ENCODE measurements at places on chromosomes 13 and 19. TPM values are rescaled to one million over a fixed set of nuclear protein-coding genes. Genes with fewer than 3 reads are reported as not detected.

Gene ZNF415
- total RNA-seq, result 3.9 TPM

DNA sequence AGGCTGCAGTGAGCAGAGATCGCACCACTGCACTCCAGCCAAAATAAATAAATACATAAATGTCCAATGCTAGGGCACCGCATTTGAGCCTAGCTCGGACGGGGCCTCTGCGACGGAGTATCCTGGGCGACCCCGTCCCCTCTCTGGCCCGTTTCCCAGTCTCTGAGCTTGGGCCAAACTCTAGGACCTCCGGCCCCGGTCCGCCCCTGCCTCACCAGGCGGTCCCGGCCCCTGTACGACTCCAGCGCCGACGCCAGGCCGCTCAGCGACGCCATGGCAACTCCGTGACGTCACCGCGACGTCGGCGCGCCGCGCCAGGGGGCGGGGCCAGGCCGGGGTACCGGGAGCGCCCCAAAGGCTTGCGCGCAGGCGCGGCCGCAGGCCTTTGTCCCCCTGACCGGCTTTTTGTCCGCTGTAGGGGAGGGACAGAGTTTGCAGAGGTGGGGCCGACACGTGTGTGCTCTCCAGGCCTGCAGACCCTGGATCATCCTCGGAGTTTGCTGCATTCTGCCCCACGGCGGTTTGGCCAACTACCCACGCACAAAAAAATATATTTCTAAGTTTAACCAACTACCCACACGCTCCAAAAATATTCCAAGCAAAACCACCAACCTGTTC lies at the start of gene PEX11G:
Gene PEX11G, minus strand, starts transcription at position 300 of the 618 bp plus-strand sequence. Its CDS starts 25 bp downstream, at position 275.
- H3K4me1 ChIP-seq, result peaks cover 14% of the 10 kb centered on the region
- H3K4me3 ChIP-seq, result peak within 1 kb of the TSS; percentile 40
- H3K27ac ChIP-seq, result peak within 1 kb of the TSS; percentile 81
- peak; percentile 91 for DNase-seq
- H3K36me3 ChIP-seq, result no peaks in the 10 kb centered on the region

DNA sequence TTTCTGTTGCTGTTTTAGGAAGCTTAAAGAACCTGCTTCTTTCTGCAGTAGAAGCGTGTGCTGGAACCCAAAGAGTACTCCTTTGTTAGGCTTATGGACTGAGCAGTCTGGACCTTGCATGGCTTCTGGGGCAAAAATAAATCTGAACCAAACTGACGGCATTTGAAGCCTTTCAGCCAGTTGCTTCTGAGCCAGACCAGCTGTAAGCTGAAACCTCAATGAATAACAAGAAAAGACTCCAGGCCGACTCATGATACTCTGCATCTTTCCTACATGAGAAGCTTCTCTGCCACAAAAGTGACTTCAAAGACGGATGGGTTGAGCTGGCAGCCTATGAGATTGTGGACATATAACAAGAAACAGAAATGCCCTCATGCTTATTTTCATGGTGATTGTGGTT lies 103.1 kb downstream of the TNFRSF19 start:
- H3K27me3 ChIP-seq, result no peaks in the 10 kb centered on the region
- H3K4me3 ChIP-seq, result no peak overlapping the region
- DNase-seq, result no peak
- H3K27ac ChIP-seq, result no peak overlapping the region

- H3K36me3 ChIP-seq, result no peaks in the 10 kb centered on the region
- H3K27me3 ChIP-seq, result no peaks in the 10 kb centered on the region
- H3K4me1 ChIP-seq, result no peaks in the 10 kb centered on the region
- no peak for DNase-seq
These were observed 164.5 kb downstream of the RGCC start for GRCh38 chr13:41621716-41622431.

Gene CGB3
- not detected for total RNA-seq

- no peak for DNase-seq
- no peaks in the 10 kb centered on the region for H3K27me3 ChIP-seq
- no peaks in the 10 kb centered on the region for H3K36me3 ChIP-seq
These were observed 198.1 kb downstream of the FGF14 start for GRCh38 chr13:102203718-102204117.

Gene CLIP3
- 3.3 TPM for total RNA-seq

Gene GIPR
- 3.9 TPM for total RNA-seq

DNA sequence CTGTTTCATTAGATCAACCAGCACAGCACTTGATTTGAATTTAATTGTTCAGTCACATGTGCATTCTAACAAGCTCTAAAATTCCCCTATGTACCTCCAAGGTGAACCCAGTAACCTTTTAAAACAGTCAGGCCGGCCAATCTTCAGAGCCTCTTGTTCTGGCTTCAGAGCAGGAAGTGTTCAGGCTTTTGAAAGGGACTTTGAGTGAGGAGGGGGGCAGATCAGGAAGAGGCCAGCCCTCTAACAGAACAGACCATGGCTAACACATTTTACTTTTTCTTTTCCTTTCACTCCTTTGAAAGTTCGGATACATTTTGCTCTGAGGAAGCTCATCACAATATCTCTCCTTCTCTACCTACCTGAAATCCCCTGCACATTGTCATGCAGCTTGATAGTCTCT lies 390.3 kb downstream of the TBC1D4 start:
- H3K4me3 ChIP-seq, result no peak overlapping the region
- DNase-seq, result no peak
- no peak overlapping the region for H3K27ac ChIP-seq
- H3K27me3 ChIP-seq, result no peaks in the 10 kb centered on the region
- H3K36me3 ChIP-seq, result no peaks in the 10 kb centered on the region

All from body of pancreas (tissue), 4 donors.